Hematopoietic multipotent progenitor cell treated with erythropoietin and hydrocortisone succinate and interleukin-3 and kit ligand, for 6 days (in vitro differentiated cells): ENCODE measurements at places on chromosomes 2 and 18.

DNA sequence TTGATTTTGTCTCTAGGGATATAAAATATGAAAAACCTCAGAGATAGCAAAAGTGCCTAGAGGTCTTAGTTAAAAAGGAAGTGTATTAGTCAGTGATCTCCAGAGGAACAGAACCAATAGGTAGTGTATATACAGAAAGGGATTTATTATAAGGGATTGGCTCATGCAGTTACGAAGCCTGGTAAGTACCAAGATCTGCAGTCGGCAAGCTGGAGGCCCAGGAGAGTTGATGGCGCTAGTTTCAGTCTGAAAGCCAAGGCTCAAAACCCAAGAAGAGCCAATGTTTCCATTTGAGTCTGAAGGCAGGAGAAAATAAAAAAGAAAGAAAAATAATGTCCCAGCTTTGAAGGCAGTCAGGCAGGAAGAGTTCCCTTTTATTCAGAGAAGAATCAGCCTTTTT is 93.3 kb downstream of the COLEC12 start:
- DNase-seq, result no peak

DNA sequence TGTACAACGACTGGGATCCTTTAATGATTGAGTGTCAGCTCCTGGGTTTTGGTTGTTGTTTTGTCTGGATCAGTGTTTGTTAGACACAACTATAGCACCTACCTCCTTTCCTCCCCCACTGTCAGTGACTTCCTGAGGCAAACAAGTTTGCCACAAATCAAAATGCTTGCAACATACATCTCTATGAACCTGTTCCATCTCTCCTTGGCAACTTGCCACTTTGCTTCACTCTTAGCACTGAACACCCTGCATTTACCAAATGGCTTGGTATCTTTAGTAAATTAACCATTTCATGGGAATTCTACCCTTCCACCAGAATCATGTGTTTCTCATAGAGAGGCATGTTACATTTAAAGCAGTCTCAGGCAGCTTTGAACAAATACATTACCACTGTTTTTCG is 301.1 kb upstream of the TANK start:
- no peak for DNase-seq

GRCh38 chr2:65431421-65432226 is 775 bp downstream of the SPRED2 start:
- peak; percentile 75 for DNase-seq

- no peak for DNase-seq
These were observed 31.5 kb downstream of the FBXO48 start for GRCh38 chr2:68435615-68436014.

- no peak for DNase-seq
These were observed 243.3 kb downstream of the LOXHD1 start for GRCh38 chr18:46413684-46414083.

DNA sequence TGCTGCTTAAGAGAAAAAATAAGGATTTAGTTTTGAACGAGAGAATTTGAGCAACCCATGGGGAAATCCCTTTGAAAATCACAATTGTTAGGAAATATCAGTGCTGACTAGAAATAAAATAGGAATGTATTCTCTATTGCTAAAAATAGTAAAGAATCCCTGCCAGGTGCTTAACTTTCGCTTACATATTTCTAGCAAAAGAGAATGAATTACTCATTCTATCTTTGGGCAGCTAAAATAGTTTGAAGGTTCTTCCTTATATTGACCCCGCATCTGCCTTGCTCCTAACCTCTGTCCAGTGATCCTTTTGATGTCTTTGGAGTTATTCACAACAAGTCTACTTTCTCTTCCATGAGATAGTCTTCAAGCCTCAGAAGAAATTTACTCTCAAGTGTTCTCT is 103.8 kb downstream of the PLCL1 start:
- DNase-seq, result no peak
